Activated CD4-positive, alpha-beta memory T cell treated with anti-CD3 and anti-CD28 coated beads for 36 hours (primary cell): ENCODE measurements at places on chromosomes 6 and 20. TPM values are rescaled to one million over a fixed set of nuclear protein-coding genes. Genes with fewer than 3 reads are reported as not detected.

KCNQ5 gene
- 5.2 TPM for total RNA-seq

BFSP1 gene
- 0.34 TPM for total RNA-seq

GJA10 gene
- not detected for total RNA-seq

CABLES2 gene
- 8.2 TPM for total RNA-seq

CRISP1 gene
- not detected for total RNA-seq

OXT gene
- total RNA-seq, result not detected

FGD2 gene
- 0.48 TPM for total RNA-seq

MTFR2 gene
- 24.2 TPM for total RNA-seq

POM121L2 gene
- not detected for total RNA-seq

AVP gene
- total RNA-seq, result not detected

TREML4 gene
- total RNA-seq, result not detected

SLC35D3 gene
- total RNA-seq, result not detected

PSORS1C1 gene
- total RNA-seq, result not detected

NCOA3 gene
- total RNA-seq, result 72.0 TPM

FAM162B gene
- not detected for total RNA-seq
